Upper lobe of right lung (tissue), 1 donor: ENCODE measurements at places on chromosomes 3 and 15. TPM values are rescaled to one million over a fixed set of nuclear protein-coding genes. Genes with fewer than 3 reads are reported as not detected.

The BFSP2 gene
- not detected for total RNA-seq

GRCh38 chr3:103791786-103792515 is 1357.1 kb downstream of the ZPLD1 start:
- no peak overlapping the region for H3K4me3 ChIP-seq
- no peaks in the 10 kb centered on the region for H3K36me3 ChIP-seq
- no peak overlapping the region for H3K27ac ChIP-seq
- no peaks in the 10 kb centered on the region for H3K27me3 ChIP-seq
- H3K4me1 ChIP-seq = no peaks in the 10 kb centered on the region

The CNTN4 gene
- 11.3 TPM for total RNA-seq

DNA sequence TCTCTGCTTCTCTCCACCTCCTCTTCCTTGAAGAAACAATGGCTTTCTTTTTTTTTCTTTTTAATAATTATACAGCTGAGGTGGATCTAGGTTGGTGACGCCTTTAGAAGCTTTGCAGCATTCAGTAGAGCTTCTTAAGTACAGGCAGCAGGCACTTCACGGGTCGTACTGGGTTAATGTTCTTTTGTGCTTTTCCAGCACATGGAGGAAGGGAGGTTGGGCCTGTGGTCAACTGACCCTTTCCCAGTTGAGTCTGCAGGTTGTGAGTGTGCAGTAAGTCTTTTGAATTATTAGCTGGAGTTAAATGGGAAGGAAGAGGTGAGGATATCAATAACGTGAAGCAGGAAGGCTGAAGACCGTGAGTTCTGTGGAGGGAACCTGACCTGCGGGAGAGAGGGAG is 7.0 kb downstream of the TRAK1 start:
- H3K27me3 ChIP-seq = no peaks in the 10 kb centered on the region
- no peak for DNase-seq
- H3K36me3 ChIP-seq = no peaks in the 10 kb centered on the region

GRCh38 chr15:42832576-42832975 is 88.0 kb downstream of the TTBK2 start:
- H3K36me3 ChIP-seq = peaks cover 2% of the 10 kb centered on the region
- H3K4me1 ChIP-seq = no peaks in the 10 kb centered on the region
- H3K27me3 ChIP-seq = no peaks in the 10 kb centered on the region
- H3K27ac ChIP-seq = no peak overlapping the region
- no peak overlapping the region for H3K4me3 ChIP-seq

The SEC61A1 gene
- 183 TPM for total RNA-seq

DNA sequence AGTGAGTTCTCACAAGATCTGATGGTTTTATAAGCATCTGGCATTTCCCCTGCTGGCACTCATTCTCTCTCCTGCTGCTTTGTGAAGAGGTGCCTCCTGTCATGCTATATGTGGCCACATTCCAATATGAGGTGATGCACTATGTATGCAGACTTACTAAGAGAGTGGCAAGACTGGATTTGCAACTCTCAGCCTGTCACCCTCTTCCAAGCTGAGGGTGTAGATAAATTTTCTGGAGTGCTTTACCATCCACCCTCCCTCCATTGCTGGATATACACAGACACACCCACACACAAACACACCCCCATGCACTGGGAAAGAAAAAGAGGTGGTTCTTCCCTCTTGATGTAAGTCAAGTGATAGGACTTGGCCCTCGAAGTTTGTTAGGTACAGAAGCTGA is 30.2 kb upstream of the CHMP2B start:
- no peaks in the 10 kb centered on the region for H3K4me1 ChIP-seq
- H3K27me3 ChIP-seq = no peaks in the 10 kb centered on the region
- no peak for DNase-seq
- H3K4me3 ChIP-seq = no peak overlapping the region

The SH3GL3 gene
- total RNA-seq = 3.4 TPM

The WNT5A gene
- 24.5 TPM for total RNA-seq

GRCh38 chr3:40292637-40293349 is 16.7 kb upstream of the EIF1B start:
- DNase-seq = no peak
- no peak overlapping the region for H3K27ac ChIP-seq
- no peaks in the 10 kb centered on the region for H3K36me3 ChIP-seq

The P2RY12 gene
- total RNA-seq = 3.1 TPM

DNA sequence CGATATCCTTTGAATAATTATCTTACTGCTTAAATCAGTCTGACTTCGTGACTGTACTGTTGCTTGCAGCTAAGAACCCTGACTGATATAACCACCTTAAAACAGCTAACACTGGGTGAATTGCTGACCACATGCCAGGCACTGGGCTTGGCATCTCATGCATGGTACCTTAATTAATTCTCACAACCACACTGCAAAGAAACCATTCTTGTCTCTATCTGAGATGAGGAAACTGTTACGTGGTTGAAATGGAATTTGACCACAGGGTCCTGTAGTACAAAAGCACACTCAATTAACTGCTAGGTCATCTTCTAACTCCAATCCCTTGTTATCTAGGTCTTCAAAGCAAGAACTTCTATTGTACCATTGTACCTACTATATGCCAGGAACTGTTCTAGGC is 92.7 kb upstream of the PRICKLE2 start:
- no peaks in the 10 kb centered on the region for H3K4me1 ChIP-seq
- no peak overlapping the region for H3K27ac ChIP-seq
- no peaks in the 10 kb centered on the region for H3K27me3 ChIP-seq
- H3K36me3 ChIP-seq = no peaks in the 10 kb centered on the region
- no peak overlapping the region for H3K4me3 ChIP-seq
- DNase-seq = no peak

DNA sequence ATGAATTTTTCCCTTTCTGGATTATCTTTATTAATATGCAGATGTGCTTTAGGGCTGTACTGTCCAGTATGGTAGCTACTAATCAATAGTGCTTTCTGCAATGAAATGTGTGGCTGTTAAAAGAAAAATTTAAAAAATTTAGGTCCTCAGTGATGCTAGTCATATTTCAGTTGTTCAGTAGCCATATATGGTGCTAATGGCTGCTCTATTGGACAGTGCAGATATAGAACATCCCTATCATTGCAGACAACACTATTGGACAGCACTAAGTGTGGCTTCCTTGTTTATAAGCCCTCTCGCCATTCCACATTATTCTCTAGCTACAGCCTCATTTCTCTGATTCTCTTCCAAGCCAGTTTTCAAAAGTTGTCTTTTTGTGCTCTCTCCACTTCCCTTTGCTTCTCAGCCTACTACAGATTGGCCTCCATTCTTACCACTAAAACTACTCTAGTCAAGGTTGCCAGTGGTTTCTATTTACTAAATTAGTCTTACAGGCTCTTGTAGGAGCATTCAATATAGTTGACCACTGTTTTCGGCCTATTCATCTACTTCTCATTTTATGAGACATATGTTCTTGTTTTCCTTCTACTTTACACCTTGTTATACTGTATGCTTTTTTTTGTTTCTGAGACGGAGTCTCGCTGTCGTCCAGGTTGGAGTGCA is 9.5 kb downstream of the MAPK6 start:
- no peak overlapping the region for H3K4me3 ChIP-seq
- no peaks in the 10 kb centered on the region for H3K27me3 ChIP-seq
- no peak for DNase-seq
- no peak overlapping the region for H3K27ac ChIP-seq

- H3K4me3 ChIP-seq = no peak overlapping the region
- no peaks in the 10 kb centered on the region for H3K36me3 ChIP-seq
- DNase-seq = no peak
- H3K27me3 ChIP-seq = no peaks in the 10 kb centered on the region
Measured at GRCh38 chr15:80452166-80452565, 48.0 kb downstream of the ARNT2 start.

- peaks cover 29% of the 10 kb centered on the region for H3K4me1 ChIP-seq
- peak overlapping the region; percentile 92 for H3K27ac ChIP-seq
- H3K36me3 ChIP-seq = peaks cover 4% of the 10 kb centered on the region
- no peak for DNase-seq
- H3K4me3 ChIP-seq = peak overlapping the region; percentile 96
- H3K27me3 ChIP-seq = no peaks in the 10 kb centered on the region
Measured at GRCh38 chr3:45688194-45688881, 858 bp upstream of the SACM1L start.

- no peak overlapping the region for H3K27ac ChIP-seq
- H3K4me1 ChIP-seq = no peaks in the 10 kb centered on the region
- no peaks in the 10 kb centered on the region for H3K36me3 ChIP-seq
- no peaks in the 10 kb centered on the region for H3K27me3 ChIP-seq
Measured at GRCh38 chr3:135077186-135077585, 282.1 kb downstream of the EPHB1 start.
